HCT116 (cell line): ENCODE measurements at places on chromosomes 12 and 14. TPM values are rescaled to one million over a fixed set of nuclear protein-coding genes. Genes with fewer than 3 reads are reported as not detected.

Gene GLS2
- total RNA-seq = not detected

DNA sequence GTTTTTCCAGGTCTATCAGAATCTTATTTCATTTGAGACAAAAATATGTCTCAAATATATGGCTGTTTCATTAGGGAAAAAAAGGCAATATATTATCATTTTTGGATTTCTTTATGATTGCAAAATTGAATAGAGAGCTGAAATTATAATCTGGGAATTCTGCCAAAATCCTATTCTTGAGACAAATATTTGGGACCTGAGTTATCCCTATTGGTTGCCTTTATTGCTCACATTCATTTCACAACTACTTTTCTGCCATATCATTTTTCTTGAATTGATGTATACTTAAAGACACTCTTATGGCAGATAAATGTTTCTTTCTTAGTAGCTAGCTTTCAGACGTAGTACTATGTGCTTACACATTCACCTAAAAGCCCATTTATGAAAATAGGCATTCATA, 241.6 kb upstream of the NOVA1 start:
- no peaks in the 10 kb centered on the region for H3K36me3 ChIP-seq
- no peak overlapping the region for H3K27ac ChIP-seq
- no peak for DNase-seq
- no peaks in the 10 kb centered on the region for H3K27me3 ChIP-seq
- H3K4me1 ChIP-seq = no peaks in the 10 kb centered on the region

DNA sequence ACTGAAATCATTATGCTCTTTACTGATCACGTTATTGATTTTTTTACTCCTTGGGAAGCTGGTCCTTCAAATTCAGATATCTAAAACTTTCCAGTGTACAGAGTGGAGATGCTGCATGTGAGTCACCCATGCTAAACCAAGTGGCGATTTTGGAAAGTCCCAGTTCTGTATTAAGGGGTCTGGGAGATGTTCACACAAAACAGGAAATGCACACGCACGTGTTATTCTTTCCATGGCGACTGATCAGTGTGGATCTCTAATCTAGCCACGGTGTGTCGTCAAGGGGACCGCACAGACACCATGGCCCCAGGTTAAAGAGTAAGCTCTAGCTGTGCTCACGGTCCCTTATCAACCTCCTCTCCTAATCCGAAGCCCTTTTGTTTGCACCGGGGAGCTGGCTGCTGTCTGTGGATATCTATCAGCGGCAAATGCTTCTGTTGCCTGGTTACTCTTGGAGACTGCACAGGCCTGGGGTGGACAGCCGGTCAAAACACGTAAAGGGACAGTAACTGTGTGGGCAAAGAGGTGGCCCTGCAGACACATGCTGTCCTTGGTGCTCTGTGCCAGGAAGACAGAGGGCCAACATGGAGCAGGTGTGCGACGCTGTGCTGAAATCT, 96.6 kb downstream of the RIMBP2 start:
- no peak overlapping the region for H3K4me3 ChIP-seq
- H3K27me3 ChIP-seq = no peaks in the 10 kb centered on the region
- no peak for DNase-seq
- no peaks in the 10 kb centered on the region for H3K4me1 ChIP-seq

Gene FLRT2
- 0.17 TPM for total RNA-seq

DNA sequence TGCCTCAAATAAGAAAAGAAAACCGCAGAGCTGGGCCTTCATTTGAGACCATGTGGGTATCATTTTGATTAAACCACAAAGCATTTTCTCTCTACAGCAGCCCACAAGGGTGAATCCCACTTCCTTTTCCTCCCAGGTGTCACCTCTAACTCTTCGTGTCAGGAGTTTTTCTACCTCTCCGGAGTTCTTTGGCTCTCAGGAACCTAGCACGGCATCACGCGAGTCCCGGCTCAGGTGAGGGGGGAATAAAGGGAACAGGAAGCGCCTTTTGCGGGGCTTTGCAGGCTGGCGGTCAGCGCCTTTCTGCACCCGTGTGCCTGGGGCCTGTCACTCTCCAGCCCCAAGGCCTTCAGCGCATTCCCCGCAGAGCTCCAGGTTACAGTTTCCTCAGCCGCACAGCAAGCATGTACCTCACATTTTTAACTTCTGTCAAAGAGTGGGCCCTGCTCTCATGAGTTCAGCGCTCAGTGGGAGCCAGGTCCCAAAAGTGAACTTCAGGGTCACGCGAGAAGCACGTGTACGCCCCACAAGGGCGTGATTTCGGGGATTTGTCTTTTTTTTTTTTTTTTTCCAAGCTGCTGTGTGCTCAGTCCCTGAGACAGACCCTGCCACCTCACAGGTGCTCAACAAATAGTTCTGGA, 740 bp upstream of the PRPF40B start:
- H3K36me3 ChIP-seq = no peaks in the 10 kb centered on the region
- no peak for DNase-seq
- peak overlapping the region; percentile 66 for H3K27ac ChIP-seq

- no peak overlapping the region for H3K27ac ChIP-seq
- no peaks in the 10 kb centered on the region for H3K36me3 ChIP-seq
- no peaks in the 10 kb centered on the region; the same call in 1 of the 2 replicates for H3K27me3 ChIP-seq
- no peak overlapping the region for H3K4me3 ChIP-seq
Measured at GRCh38 chr14:36627981-36628380, 33.7 kb upstream of the PAX9 start.

DNA sequence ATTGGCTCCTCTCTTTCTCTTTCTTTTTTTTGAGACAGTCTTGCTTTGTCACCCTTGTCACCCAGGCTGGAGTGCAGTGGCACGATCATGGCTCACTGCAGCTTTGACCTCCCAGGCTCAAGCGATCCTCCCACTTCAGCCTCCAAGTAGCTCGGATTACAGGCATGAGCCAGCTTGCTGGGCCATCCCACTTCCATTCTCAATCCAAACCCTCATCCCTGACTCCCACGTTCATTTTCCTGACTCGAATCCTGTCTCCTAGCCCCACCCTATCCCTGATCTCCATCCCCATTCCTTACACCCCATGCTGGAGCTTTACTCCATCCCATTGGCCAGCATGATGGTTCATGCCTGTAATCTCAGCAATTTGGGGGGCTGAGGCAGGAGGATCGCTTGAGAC, 7.8 kb downstream of the SPRYD4 start:
- H3K27me3 ChIP-seq = no peaks in the 10 kb centered on the region
- H3K4me1 ChIP-seq = no peaks in the 10 kb centered on the region
- H3K36me3 ChIP-seq = no peaks in the 10 kb centered on the region

GRCh38 chr12:70190262-70191010, 52.8 kb upstream of the CNOT2 start:
- no peak overlapping the region for H3K4me3 ChIP-seq
- DNase-seq = no peak
- no peak overlapping the region for H3K27ac ChIP-seq
- no peaks in the 10 kb centered on the region for H3K27me3 ChIP-seq
- H3K36me3 ChIP-seq = no peaks in the 10 kb centered on the region

DNA sequence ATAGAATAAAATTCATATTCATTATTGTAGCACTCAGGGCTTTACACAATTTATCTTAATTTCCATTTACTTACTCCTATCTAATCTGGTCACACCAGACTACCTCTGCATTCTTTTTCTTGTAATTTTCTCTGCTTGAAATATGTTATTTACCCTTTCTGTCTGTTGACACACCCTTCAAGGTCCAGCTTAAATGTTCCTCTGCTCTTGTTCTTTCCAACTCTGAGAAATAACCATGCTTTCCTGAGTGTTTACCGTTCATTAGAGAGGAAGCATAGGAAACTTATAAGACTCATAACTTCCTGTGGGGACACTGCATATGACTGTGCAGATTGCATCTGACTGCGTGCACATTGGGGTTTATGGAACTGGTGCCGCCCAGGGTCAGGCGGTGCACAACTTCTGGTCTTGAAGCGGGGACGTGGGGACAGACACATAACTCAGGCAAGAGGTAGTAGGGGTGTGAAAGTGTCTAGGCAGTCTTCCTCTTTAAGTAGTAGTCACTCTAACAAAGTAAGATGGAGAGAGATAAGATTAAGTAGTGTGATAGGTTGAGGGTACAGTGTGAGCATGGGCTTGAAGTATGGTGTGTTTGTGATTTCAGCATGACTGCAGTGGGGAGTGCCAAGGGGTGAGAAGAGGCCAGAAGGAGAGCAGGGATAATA, 42.6 kb upstream of the FOXJ2 start:
- H3K4me1 ChIP-seq = 0 out of 2 replicates have a peak, but pooled peaks cover 5% of the 10 kb centered on the region
- H3K27me3 ChIP-seq = no peaks in the 10 kb centered on the region
- H3K27ac ChIP-seq = no peak overlapping the region
- H3K4me3 ChIP-seq = no peak overlapping the region
- no peaks in the 10 kb centered on the region for H3K36me3 ChIP-seq

- no peak for DNase-seq
- 0 out of 2 replicates have a peak overlapping the region, but pooled peaks have one; percentile 5 for H3K27ac ChIP-seq
- peaks cover 9% of the 10 kb centered on the region for H3K4me1 ChIP-seq
- no peaks in the 10 kb centered on the region for H3K36me3 ChIP-seq
Measured at GRCh38 chr12:117854339-117855012, 114.3 kb downstream of the KSR2 start.

DNA sequence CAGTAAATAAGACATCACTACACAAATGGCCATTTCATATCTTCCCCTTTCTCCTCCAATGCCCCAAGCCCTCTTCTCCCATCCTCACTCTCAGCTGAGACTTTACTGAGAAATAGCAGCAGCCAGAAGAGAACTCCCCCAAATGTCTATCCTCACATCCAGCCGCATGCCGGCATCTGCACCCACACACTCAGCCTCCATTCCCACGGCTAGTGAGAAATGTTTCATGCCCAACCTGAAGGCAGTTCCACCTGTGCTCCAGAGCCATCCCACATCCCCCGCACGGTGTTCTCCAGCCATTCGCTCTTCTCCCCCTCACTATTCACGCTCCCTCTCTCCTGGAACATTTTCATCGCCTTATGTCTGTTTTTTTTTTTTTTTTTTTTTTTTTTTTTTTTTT, 208.7 kb upstream of the DIO3 start:
- no peaks in the 10 kb centered on the region for H3K36me3 ChIP-seq
- no peak for DNase-seq
- H3K4me3 ChIP-seq = no peak overlapping the region
- no peaks in the 10 kb centered on the region for H3K4me1 ChIP-seq
- H3K27me3 ChIP-seq = no peaks in the 10 kb centered on the region

DNA sequence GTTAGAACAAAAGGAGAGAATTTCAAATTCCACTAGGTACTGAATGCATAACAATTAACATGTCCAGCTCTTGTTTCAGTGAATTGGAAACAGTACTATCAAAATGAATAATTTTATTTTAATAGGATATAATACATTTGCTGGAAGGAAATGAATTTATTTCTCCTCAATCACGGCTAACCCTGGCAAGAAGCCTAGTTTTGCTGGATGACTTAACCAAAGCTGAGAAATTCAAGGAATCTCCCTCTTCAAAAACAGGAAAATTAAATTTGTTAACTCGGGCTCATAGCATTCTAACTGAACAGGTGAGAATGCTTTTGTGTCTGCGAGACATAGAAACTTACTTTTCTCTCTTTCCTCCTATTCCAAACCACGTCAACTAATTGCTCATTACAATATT, 163.5 kb upstream of the NEDD1 start:
- H3K36me3 ChIP-seq = no peaks in the 10 kb centered on the region
- H3K27me3 ChIP-seq = peaks cover 40% of the 10 kb centered on the region
- H3K27ac ChIP-seq = no peak overlapping the region
- H3K4me3 ChIP-seq = no peak overlapping the region
- H3K4me1 ChIP-seq = no peaks in the 10 kb centered on the region
- DNase-seq = no peak

DNA sequence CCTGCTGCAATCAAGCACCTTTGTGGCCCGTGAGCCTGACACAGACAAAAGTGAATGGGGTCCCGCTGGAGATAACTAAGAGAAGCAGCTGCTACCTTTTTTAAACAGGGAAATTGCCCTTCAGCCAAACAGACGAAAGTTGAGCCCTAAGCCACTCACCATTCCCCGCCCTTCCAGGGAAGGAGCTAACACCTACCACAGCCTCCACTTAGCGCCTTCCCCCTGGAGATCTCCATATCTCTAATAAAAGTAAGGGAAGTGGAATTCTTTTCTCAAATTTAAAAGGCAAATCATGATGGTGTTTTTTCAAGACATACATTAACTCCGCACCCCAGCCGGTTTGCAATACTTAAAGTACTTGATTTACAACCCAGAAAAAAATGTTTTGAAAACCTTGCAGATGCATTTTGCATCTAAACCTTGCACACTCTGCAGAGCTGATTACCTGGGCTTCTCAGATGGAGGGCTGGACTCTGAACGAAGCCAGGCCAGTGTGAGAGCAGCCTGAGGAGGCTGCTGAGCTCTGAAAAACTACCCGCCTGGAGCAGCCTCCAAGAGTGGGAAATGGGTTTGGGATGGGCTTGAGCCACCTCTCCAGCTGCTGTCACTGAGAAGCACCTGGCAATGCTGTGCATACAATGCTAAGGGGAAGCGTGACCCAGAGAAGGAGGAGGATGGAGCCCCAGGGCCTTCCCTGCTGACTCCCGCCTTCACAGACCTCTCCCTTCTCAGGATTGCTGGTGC, 10.0 kb downstream of the NUAK1 start:
- no peak overlapping the region for H3K4me3 ChIP-seq
- no peak overlapping the region for H3K27ac ChIP-seq
- H3K27me3 ChIP-seq = no peaks in the 10 kb centered on the region
- DNase-seq = no peak

- H3K4me3 ChIP-seq = no peak overlapping the region
- H3K27me3 ChIP-seq = no peaks in the 10 kb centered on the region
- H3K4me1 ChIP-seq = no peaks in the 10 kb centered on the region
- H3K36me3 ChIP-seq = no peaks in the 10 kb centered on the region
Measured at GRCh38 chr14:86799244-86799647, 1193.7 kb downstream of the GALC start.

DNA sequence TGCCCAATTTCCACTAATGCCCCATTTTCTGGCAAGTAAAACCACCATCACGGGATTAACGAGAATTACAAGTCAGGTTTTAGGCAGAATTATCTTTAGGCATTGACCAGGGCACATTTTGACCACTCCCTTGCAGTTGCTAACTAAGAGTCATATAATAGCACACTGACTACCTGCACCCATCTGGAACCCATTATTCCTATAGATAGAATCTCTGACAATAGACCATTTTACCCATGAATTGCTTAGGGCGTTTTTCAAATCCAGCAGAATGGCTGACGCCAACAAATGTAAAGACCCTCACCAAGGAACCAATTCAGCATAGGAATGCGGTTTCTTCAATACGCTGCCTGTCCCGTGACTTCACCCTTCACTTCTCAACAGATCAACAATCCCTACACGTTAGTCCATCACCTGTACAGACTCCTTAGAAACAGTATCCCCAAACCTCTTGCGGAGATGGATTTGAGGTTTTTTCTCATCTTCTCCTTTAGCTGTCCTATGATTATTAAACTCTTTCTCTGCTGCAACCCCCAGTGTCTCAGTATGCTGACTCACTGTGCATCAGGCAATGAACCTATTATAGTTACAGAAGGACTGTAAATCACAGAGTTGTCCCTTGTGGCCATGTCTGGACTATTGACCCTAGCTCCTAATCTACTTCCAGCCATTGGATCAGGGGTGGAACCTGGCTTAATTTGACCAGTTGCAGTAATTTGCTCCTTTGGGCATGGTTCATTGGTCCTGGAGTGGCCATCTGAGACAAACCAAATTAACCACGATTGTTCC, 177.3 kb upstream of the PLXNC1 start:
- H3K27me3 ChIP-seq = no peaks in the 10 kb centered on the region
- no peaks in the 10 kb centered on the region for H3K36me3 ChIP-seq
- no peak overlapping the region for H3K4me3 ChIP-seq
- DNase-seq = no peak
